ENCODE measurements at places on chromosomes 7 and 10. TPM values are rescaled to one million over a fixed set of nuclear protein-coding genes. Genes with fewer than 3 reads are reported as not detected.

The PNLIP gene
- total RNA-seq: not detected

- DNase-seq: no peak
Observed at GRCh38 chr7:130369110-130369711, 11.1 kb upstream of the CPA1 start.

The ALKBH4 gene
- total RNA-seq: 15.1 TPM

GRCh38 chr7:2008936-2009540 is 223.7 kb downstream of the MAD1L1 start:
- peak; percentile 30 for DNase-seq

DNA sequence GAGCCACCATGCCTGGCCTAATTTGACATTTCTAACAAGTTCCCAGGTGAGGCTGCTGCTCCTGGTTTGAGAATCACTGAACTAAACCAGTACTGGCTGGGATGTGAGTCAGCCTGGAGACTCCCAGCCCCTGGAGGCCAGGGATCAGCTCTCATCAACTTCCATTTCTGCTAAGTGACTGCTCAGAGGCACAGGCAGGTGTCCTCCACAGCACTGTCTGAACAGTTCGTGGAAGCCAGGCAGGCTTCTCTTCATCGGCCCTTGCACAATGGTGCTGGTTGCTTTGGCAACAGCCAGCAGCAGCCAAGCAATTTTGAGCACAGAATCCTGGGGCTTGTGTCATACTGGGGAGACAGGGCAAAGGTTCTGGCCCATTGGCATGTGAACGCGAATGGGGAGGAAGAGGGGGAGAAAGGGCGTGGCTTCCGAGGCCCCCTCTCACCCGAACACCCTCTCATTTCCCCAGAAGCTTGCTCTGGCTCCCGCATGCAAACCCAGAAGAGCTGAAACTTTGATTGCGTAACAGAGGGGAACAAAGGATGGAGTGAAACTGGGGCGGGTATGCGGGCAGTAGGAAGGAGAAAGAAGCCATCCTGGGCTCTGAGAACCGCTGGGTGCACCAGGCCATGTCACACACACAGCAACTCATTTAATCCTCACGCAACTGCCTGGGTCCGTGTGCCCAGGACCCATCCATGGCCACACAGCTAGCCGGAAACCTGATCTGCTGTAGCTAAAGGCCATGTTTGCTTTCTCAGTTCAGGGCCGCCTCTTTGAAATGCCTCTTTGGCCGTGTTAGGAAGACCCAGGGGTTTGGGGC is 9.0 kb upstream of the POR start:
- peak; percentile 33 for DNase-seq

- no peak for DNase-seq
Observed at GRCh38 chr10:58667658-58668310, 155.1 kb downstream of the BICC1 start.

DNA sequence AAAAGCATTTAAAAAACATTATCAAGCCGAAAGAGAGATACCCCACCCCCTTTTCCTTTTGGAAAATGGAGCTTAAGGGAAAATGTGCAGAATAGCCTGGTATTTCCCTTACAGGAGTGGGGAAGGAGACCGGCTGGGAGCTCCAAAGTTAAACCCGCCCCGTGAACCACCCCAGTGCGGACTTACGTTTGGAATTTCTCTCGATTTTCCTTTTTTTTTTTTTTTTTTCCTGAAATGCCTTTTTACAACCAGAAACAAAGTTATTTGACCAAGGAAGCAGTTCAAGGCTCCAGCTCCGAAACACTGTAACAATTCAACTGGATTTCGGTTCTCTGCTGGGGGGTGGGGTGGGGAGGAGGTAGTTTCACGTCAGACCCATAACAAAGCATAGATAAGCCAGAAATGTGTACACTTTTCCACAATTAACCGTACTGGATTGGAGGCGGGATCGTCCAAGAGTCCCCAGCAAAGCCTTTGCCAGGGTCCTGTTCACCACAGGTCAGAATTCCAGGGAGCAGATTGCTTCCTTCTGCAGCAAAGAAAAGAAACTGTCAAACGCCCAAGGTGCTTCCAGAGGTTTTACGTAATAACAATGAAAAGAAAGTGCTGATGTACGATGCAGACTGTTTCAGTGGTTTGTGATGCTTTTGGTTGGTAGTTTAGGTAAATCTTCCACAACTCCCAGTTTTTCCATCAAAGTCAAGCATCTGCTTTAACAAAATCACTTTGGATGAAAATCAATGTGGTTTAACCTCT is 6.7 kb downstream of the SKIDA1 start:
- no peak for DNase-seq

The CRHR2 gene
- 0.15 TPM for total RNA-seq

- no peak for DNase-seq
Observed at GRCh38 chr7:4186513-4186780, 495.6 kb upstream of the FOXK1 start.

The SPDYE11 gene
- total RNA-seq: not detected

DNA sequence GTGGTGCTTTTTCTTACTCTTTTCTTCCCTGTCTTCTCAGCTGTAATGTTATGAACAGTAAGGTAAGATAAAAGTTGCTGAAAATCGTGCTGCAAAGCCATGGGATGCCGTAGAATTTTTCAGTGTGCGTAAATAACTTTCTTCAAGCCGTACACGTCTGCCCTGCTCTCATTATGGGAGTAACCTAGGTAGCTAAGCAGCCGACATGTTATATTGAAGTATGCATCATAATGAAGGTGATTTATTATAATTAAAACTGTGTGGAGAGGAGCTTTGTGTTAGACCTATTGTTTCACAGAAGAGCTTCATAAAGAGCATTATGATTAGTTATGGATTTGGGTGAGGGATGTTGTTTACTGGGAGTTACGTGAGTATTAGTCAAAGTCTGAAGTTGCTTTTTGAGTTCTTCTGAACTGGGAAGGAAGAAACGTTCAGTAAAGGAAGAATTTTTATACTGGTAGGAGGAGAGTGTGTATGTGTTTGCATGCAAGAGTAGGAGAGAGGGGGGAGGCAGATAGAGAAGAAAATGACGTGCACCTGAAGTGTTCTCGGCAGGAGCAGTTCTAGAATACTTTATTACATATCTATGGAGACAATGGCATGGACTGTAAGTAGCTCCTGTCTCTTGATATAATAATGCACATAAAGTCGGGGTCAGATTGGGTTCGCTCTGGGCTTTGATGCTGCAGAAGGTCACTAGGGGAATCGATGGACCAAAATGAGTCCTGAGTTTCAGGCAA is 56.3 kb downstream of the POU6F2 start:
- DNase-seq: no peak

DNA sequence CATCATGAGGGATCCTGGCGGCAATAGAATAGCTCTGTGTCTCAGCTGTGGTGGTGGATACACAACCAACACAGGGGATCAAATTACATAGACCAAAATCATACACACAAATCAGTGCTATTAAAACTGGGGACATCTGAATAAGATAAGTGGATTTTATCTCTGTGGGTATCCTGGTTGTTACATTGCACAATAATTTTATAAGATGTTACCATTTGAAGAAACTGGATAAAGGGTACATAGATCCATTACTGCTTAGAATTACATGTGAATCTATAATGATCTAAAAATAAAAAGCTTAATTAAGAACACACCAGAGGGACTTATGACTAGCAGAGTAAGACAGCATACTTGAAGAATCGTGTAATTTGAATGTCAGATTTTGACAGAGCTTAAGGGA is 8.2 kb upstream of the FAM3C start:
- no peak for DNase-seq

The C10orf143 gene
- total RNA-seq: 2.9 TPM

The OR2A7 gene
- 59.0 TPM for total RNA-seq

DNA sequence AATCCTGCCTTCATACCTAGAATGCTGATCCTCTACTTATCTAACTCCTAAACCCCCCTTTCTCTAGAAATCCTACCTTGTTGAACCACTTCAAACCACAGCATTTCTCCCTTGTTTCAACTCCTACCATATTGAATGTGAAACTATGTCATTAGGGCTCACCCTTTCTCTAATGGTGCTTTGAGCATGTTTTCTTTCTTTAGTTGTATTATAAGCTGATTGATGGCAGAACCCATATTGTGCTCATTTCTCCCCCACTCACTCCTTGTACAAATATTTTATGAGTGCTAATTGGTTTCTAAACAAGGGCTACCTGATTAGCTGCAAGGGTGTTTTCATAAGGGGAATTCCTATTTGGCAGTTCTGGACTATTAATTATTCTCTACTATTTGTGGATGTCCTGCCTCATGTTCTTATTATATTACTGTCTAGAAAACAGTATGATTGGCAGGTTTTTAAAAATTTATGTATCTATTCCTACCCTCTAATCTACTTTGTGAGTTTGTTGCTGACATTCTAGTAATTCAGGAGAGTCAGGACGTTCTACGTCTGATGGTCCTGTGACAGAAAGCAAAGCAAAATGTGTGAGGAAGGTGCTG is 765.8 kb downstream of the KCNMA1 start:
- no peak for DNase-seq

The SYT15B gene
- total RNA-seq: 3.8 TPM

DNA sequence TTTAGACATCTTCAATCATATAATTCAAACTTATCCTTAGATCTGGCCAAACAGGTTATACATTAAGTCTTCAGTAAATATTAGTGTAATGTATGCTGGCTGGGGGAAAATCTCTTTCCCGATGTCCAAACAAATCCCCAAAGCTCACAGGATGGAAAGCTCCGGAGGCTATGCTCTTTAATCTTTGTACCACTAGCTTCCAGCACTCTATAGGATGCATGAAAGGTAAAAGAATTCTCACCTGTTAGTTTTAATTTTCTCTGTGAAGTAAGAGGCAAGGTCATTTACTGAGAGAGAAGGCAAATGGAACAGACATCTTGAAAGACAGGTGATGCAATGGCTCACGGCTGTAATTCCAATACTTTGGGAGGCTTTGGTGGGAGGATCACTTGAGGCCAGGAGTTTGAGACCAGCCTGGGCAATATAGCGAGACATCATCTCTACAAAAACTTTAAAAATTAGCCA is 99.8 kb upstream of the KIF5B start:
- DNase-seq: no peak

- DNase-seq: no peak
Observed at GRCh38 chr10:86954681-86955500, 2.5 kb downstream of the MMRN2 start.

GRCh38 chr7:14714161-14714728 is 188.3 kb downstream of the DGKB start:
- no peak for DNase-seq

DNA sequence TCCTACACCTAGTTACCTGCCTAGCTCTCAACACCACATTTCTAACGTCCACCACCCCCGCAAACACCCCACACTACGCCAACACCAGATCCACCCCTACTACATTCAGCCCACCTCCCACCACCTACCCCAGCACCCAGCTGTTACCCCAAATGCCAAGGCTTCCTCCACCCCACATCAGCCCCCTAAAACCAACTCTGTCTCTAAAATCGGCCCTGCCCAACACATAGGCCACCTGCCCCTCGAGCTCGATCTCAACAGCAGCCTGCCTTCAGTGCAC is 53.3 kb upstream of the SLF2 start:
- DNase-seq: no peak

DNA sequence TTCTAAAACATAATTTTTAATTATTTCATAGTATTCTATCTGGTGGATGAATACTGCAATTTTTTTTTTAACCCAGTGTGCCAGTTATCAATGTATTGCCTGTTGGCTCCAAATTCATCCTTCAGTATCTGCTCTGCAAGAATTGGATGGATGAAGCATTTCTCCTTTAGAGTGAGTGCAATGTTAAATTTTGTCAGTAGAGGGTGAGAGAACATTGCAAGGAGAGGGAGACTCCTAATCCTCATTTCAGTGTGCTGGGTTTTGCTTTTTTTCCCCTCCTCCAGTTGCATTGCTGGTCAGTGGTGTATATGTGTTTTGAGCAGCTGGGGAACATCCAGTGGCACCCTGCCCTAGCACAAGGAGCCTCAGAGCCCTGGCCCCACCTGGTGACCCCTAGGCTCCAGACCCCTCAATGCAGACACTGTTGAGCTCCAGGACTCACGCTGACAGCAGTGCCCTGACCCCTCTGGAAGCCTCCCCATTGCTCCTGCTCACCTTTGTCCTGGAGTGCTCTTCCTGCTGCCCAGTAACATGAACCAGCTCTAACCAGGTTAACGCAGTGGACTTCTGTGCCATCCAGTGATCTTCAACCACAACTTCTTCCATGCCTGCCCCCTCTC is 199.4 kb downstream of the USP6NL start:
- DNase-seq: no peak

GRCh38 chr7:19713676-19714075 is 4.8 kb upstream of the POLR1F start:
- no peak for DNase-seq

DNA sequence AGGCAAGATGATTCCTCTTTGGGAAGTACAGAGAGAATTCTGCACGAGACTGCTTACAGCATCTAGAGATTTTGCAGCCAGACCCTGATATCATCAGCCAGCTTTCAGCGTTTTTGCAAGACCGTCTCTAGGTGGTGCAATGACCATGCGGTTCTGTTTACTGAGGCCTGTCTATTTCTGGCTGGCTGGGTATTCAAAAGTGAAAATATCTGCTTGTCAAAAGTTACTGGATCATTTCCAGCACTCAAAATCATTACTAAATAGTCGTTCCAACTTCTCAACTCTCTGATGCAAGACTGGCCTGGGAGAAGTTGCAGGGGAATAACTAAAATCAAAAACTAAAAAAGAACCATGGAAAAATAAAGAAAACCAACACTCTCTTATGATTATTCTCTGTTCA is 240.1 kb downstream of the ELMO1 start:
- DNase-seq: peak; percentile 58

The NPS gene
- total RNA-seq: not detected

The UPP1 gene
- total RNA-seq: 19.5 TPM

The CCDC3 gene
- total RNA-seq: 13.0 TPM

The CYP2C19 gene
- not detected for total RNA-seq

- DNase-seq: no peak
Observed at GRCh38 chr10:103855424-103855823, at the start of gene SH3PXD2A. SH3PXD2A (minus strand) TSS chr10:103855576; CDS start chr10:103855266, 310 bp downstream.

DNA sequence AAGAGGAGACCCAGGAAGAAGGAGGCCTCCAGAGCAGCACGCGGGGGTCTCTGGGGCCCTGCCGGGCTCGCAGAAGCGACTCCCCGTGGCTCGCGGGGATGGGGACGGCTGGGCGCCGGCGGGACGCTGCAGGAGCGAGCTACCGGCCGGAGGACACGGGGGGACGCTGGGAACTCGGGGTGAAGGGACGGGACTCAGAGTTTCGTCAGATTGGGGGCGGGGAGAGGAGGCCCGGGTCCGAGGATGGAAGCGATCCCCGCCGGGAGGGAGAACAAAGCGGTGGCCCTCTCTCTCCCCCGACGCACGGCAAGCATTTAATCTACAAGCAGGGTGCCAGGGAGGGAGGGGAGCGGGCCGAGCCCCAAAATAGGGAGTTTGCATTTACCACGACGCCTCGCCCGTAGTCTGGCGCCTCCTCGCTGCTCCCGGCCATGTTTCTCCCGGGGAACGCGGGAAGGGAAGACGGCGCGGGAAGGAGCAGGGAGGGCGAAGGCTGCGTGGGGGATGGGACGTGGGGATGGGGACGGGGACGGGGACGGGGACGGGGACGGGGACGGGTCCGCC is at the start of gene PRTFDC1:
PRTFDC1 (minus strand) TSS at position 464 of the 564 bp plus-strand sequence; CDS start at position 433, 31 bp downstream.
- no peak for DNase-seq
